Stimulated activated CD8-positive, alpha-beta memory T cell treated with anti-CD3 and anti-CD28 coated beads, Interleukin-15, amount 100 ng/mL, for 48 hours (primary cell): ENCODE measurements at places on chromosomes 7 and 10.

GRCh38 chr10:63711867-63712716, 190.9 kb downstream of the REEP3 start:
- no peak for DNase-seq

GRCh38 chr7:70751895-70752294, 380.0 kb upstream of the GALNT17 start:
- no peak for DNase-seq

DNA sequence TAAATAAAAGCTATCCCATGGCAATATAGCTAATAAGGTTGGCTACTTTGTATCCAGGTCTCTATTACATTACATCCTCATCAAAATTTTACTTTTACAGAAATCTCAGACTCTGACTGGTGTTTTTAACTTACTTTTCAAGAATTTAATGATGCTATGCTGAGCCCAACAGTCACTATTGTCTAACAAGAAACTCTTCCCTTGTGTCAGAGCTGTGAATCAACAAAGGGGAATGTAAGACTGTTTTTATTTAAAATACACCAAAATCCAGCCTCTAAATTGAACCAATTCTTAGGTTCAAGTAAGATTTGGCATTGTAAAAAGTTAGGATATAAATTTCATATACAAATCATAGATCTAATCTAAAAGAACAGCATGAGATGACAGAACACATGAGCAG, 7.0 kb downstream of the RTKN2 start:
- no peak for DNase-seq

- DNase-seq: no peak
These were observed 17.2 kb downstream of the ZNF488 start for GRCh38 chr10:47366731-47367460.

- DNase-seq: no peak
These were observed 66.9 kb upstream of the STRIP2 start for GRCh38 chr7:129367349-129367699.

- no peak for DNase-seq
These were observed 12.2 kb upstream of the PDK4 start for GRCh38 chr7:95608359-95609173.
